ENCODE measurements at places on chromosomes 6 and 20. TPM values are rescaled to one million over a fixed set of nuclear protein-coding genes. Genes with fewer than 3 reads are reported as not detected.

- H3K27ac ChIP-seq = no peak overlapping the region
- H3K27me3 ChIP-seq = no peaks in the 10 kb centered on the region
- no peak for DNase-seq
- no peak overlapping the region for H3K4me3 ChIP-seq
These were observed 469.7 kb downstream of the CDKAL1 start for GRCh38 chr6:21003780-21004541.

DNA sequence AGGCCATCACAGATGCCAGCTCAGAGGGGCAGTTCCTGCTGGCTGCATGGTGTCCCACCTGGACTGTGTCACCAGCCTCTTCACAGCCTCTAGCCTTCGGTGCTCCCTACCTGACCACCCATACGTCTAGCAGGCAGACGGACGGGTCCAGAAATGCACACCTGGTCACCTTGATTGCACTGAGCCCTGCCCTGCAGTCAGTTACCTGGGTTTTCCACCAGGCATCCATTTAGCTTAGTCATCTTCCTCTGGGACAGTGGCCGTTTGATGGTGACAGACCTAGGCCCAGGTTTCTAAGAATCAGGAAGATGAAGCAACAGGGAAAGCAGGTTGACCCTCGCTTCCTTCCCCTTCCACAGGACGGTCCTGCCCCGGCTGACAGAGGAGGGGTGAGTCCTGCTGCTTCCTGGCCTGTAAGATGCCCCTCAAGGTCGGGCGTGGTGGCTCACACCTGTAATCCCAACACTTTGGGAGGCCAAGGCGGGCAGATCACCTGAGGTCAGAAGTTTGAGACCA, 9.8 kb upstream of the BPI start:
- H3K27ac ChIP-seq = no peak overlapping the region
- DNase-seq = no peak
- no peak overlapping the region for H3K4me3 ChIP-seq
- H3K27me3 ChIP-seq = peaks cover 43% of the 10 kb centered on the region
- H3K4me1 ChIP-seq = no peaks in the 10 kb centered on the region

- H3K27ac ChIP-seq = no peak overlapping the region
- H3K4me1 ChIP-seq = no peaks in the 10 kb centered on the region
- H3K4me3 ChIP-seq = no peak overlapping the region
- no peaks in the 10 kb centered on the region for H3K36me3 ChIP-seq
- no peak for DNase-seq
These were observed 19.4 kb downstream of the TNFRSF21 start for GRCh38 chr6:47290124-47290834.

DNA sequence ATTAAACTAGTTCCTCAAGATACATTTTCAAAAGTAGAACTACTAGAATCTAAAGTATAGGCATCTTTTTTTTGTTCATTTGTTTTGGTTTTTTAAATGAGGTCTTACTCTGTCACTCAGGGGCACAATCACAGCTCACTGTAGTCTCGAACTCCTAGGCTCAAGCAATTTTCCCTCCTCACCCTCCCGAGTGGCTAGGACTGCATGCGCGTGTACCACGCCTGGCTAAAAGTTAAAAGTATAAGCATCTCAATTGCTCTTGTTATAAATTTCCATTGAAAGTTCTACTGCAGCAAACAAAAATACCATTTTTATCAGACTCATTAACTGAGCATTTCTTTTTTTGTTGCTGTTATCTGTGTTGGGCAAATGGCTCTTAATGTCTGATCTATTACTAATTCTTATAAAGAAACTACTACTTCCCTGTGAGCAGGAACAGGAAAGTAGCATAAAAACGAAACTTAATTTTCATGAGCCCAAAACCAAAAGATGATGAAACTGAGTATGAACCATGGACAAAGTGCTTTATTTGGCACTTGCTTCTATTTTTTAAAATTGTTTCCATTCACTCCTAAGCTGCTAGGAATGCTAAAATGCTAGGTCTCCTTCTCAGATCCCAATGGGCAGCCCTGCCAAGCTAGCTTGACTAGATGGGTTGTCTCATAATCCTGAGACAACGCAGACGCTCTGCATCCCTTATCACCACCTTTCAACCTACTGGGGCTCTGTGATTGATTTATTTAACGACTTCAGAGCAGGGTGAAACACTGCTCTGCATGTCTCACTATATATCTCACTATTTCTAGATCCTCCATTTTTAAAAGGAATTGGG, 36.9 kb downstream of the TRPC4AP start:
- H3K27me3 ChIP-seq = no peaks in the 10 kb centered on the region
- DNase-seq = no peak
- no peak overlapping the region for H3K4me3 ChIP-seq
- H3K36me3 ChIP-seq = peaks cover 3% of the 10 kb centered on the region
- no peak overlapping the region for H3K27ac ChIP-seq

GRCh38 chr20:57384953-57385761, 6.0 kb upstream of the RBM38 start:
- no peak overlapping the region for H3K4me3 ChIP-seq
- H3K27ac ChIP-seq = no peak overlapping the region
- H3K36me3 ChIP-seq = peaks cover 17% of the 10 kb centered on the region
- peaks cover 1% of the 10 kb centered on the region for H3K4me1 ChIP-seq

Gene NOL4L
- 82.6 TPM for total RNA-seq

DNA sequence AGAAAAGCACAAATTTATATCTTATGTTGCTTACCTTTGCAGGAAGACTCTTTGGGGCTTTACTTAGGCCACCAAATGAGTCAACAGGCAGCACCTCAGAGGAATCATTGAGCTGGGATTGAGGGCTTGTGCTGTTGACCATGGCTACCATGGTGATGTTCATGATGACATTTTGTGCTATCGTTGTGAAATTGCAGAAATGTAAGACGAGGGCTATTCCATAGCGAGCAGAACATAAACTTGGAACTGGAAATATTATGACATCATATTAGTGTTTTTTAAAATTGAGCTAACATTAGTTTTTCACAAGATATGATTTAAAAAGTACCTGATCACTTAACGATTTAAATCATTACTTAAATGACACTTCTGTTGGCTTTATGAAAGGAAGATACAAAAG, 11.8 kb downstream of the SLC17A3 start:
- H3K4me1 ChIP-seq = peaks cover 11% of the 10 kb centered on the region
- H3K4me3 ChIP-seq = no peak overlapping the region
- no peaks in the 10 kb centered on the region for H3K27me3 ChIP-seq
- H3K36me3 ChIP-seq = no peaks in the 10 kb centered on the region
- H3K27ac ChIP-seq = no peak overlapping the region
- DNase-seq = no peak

- DNase-seq = no peak
- no peak overlapping the region for H3K4me3 ChIP-seq
- H3K27ac ChIP-seq = peak overlapping the region; percentile 84
These were observed 41.4 kb upstream of the ARHGAP18 start for GRCh38 chr6:129751384-129751783.
